ENCODE measurements at places on chromosomes 3 and 15. TPM values are rescaled to one million over a fixed set of nuclear protein-coding genes. Genes with fewer than 3 reads are reported as not detected.

DNA sequence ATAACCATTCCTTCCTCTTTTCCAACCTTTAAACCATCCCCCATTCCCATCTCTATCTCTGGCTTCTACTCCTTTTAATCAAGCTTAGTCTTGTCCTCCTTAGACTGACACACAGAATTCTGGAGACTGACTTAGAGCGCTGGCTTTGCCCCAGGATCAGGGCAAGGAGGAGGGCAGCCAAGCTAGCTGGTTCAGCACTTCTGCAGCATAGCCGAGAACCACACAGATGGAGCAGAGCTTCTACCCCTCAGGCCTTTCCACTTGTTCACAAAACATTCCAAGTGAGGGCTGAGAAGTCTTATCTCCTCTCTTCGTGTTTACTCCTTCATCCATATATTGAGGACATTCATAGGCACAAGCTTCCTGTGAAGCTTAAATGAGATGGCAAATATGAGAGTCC is 246.5 kb upstream of the PEX5L start:
- no peak for DNase-seq

GRCh38 chr3:183296944-183297343 is 43.9 kb downstream of the B3GNT5 start:
- DNase-seq = no peak

- DNase-seq = no peak
Measured at GRCh38 chr15:31049682-31050615, 51.6 kb downstream of the TRPM1 start.

- DNase-seq = no peak
Measured at GRCh38 chr3:18740631-18741583, 315.8 kb upstream of the SATB1 start.

DNA sequence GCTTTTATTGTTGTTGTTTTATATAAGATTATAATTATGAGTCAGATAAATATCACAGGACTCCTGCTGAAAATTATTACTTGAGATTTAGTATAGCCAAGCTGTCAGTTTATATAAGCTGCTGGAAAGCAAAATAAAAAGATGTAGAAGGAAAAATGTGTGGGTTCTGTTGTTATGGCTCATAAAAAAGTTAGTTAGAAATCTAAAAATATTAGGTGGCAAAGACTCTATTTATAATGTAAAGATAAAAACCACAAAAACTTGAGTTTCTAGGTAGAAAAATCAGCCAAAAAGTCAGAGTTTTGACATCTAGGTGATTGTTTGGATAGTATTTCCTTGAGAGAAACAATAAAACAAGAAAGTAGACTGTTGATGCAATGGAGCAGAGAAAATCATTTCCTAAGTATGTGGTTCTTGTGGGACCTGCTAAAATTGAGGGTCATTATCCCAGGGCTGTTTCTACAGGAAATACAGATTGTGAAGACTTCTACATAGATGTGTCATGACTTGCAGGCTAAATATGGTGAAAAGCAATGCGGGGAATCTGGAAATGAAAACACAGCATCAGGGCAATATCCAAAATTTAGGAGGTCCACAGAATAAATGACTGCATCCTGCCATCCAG is 1109.6 kb upstream of the CADM2 start:
- no peak for DNase-seq

- no peak for DNase-seq
Measured at GRCh38 chr15:79943820-79944219, 27.2 kb downstream of the BCL2A1 start.

DNA sequence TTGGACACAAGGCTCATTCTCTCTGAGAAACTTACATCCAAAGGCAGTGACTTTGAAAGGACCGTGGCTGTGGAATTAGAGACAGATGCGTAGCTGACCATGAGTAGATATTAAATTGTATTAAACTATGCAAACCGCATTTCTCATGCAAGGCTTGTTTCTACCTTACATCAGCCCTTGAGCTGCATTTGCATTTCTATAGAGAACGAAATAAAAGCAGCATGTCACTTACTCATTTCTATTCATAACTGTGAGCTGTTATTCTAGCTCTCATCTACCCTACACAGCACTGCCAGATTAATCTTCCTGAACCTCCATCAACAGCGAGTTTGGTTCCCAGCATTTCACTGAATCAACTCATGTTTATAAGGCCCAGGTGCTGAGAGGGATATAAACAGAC is 72.3 kb downstream of the THSD4 start:
- no peak for DNase-seq

The MEX3B gene
- 22.5 TPM for polyA plus RNA-seq

The ANKRD63 gene
- polyA plus RNA-seq = not detected

The CPEB1 gene
- polyA plus RNA-seq = 3.3 TPM

The KLHL6 gene
- 1.6 TPM for polyA plus RNA-seq

The PTX3 gene
- 3.8 TPM for polyA plus RNA-seq

The SYNPR gene
- polyA plus RNA-seq = not detected
